Epithelial cell of umbilical artery (primary cell): ENCODE measurements at places on chromosomes 2 and 18. TPM values are rescaled to one million over a fixed set of nuclear protein-coding genes. Genes with fewer than 3 reads are reported as not detected.

The TNFRSF11A gene
- 2.3 and 9.6 TPM in 2 replicates for total RNA-seq

The IL18RAP gene
- total RNA-seq = not detected in 2 replicates

The SRD5A2 gene
- not detected in 2 replicates for total RNA-seq

The METTL8 gene
- 23.7 and 38.0 TPM in 2 replicates for total RNA-seq

The PLEK gene
- under 0.01 TPM in 2 replicates for total RNA-seq

The FIGN gene
- 0.65 and 1.1 TPM in 2 replicates for total RNA-seq

The SEPTIN10 gene
- 81.2 and 93.5 TPM in 2 replicates for total RNA-seq

The GALNT5 gene
- total RNA-seq = under 0.01 and 0.30 TPM in 2 replicates

The PLB1 gene
- total RNA-seq = 0.30 and 0.65 TPM in 2 replicates

The GREB1 gene
- under 0.01 and 0.30 TPM in 2 replicates for total RNA-seq

The ANKRD62 gene
- not detected in 2 replicates for total RNA-seq

The SH3BP4 gene
- total RNA-seq = 25.7 and 28.1 TPM in 2 replicates

The FHL2 gene
- 111 and 115 TPM in 2 replicates for total RNA-seq

The SLC23A3 gene
- 0.65 and 1.1 TPM in 2 replicates for total RNA-seq

The COL6A3 gene
- 5.2 and 17.9 TPM in 2 replicates for total RNA-seq

The DQX1 gene
- total RNA-seq = not detected in 2 replicates

The PMAIP1 gene
- total RNA-seq = 21.4 and 27.2 TPM in 2 replicates

The KLHL41 gene
- total RNA-seq = under 0.01 and 0.15 TPM in 2 replicates

The C2orf80 gene
- not detected in 2 replicates for total RNA-seq

The PSMA8 gene
- total RNA-seq = not detected in 2 replicates
